ENCODE measurements at places on chromosomes 3 and 15. TPM values are rescaled to one million over a fixed set of nuclear protein-coding genes. Genes with fewer than 3 reads are reported as not detected.

The CCDC9B gene
- 0.54 TPM for total RNA-seq

The TLR9 gene
- total RNA-seq: 0.17 TPM

The MESP2 gene
- total RNA-seq: not detected

The GOLGA6D gene
- not detected for total RNA-seq
